RCC 7860 (cell line): ENCODE measurements at places on chromosomes 5 and 9.

DNA sequence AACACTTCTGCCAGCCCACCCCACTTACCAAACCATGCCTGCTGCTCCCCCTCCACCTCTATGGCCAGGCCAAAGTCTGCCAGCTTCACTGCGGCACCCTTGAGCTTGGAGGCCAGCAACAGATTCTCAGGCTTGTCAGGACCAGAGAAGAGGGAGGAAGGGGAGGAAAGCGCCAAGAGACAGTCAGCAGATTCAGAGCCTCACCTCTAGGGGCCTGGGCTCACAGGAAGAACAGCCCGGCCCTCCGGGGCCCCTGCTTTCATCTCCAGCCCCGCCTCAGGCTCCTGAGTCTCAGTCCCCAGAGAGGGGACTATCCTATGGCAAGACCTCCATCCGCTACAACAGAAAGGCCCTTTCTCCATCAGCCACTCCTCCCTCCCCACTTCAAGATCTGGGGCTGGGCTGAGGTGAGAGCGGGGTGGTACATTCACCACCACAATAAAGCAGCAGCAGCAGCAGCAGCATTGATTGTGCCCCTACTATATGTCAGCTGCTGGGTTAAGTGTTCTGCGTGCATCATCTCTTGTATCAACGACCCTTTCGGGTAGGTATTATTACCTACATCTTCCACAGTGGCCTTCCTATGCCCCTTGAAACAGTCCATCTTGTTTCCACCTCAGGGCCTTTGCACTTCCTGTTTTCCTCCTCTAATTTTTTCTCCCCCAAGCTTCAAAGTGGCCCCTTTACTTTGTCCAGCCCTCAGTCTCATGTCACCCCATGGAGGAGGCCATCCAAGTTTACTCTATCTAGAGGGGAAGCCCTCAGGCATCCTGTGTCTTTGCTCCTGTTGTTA, 36.0 kb downstream of the CAMK2A start:
- no peak for DNase-seq

GRCh38 chr9:137464291-137464999, 5.3 kb upstream of the NSMF start:
- DNase-seq = no peak

DNA sequence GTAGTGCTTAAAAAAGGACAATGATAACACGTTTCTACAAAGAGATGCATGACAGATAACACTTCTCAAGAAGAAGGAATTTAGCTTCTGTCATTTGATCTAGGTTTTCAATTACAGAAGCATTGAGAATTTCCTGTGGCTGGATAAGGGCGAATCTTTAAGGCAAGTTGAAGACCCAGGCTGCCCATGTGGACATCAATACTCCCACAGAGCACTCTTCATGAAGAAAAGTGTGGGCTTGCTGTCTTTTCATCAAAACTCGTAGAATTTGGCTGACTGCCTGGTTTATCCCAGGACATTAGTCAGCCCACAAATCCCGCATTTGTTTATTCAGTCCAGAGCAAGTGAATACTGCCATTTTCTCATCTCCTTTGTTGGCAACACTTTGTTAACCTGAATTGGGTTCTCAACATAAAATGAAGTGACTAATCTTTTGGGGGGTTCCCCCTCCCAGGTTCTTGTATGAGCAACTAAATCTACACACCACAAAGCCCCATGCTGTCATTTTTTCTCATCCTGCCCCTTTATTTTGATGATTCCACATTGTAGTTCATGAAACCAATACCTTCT, 43.4 kb upstream of the CDKN2B start:
- DNase-seq = no peak

GRCh38 chr5:132651838-132652469, 6.0 kb upstream of the IL13 start:
- DNase-seq = no peak

DNA sequence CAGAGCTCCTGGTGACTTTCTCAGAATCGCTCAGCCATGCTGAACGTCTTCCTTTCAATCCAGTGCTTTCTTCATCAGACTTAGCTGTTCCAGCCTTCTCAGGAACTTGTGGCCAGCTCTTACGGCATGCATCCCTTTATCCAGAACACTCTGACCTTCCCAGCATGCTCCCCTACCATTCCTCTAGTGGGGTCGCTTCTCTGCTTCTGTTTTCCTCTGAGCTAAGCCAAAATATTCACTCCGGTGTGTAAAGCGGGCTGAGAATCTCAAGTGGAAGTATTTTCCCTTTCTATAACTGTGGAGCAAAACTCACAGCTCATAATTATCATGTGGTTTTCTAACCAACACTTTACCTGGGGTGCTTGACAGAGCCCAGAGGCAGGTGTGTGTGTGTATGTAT, 6.2 kb downstream of the DCANP1 start:
- no peak for DNase-seq

- DNase-seq = no peak
Observed at GRCh38 chr5:28215091-28215490, 1176.7 kb upstream of the CDH9 start.

DNA sequence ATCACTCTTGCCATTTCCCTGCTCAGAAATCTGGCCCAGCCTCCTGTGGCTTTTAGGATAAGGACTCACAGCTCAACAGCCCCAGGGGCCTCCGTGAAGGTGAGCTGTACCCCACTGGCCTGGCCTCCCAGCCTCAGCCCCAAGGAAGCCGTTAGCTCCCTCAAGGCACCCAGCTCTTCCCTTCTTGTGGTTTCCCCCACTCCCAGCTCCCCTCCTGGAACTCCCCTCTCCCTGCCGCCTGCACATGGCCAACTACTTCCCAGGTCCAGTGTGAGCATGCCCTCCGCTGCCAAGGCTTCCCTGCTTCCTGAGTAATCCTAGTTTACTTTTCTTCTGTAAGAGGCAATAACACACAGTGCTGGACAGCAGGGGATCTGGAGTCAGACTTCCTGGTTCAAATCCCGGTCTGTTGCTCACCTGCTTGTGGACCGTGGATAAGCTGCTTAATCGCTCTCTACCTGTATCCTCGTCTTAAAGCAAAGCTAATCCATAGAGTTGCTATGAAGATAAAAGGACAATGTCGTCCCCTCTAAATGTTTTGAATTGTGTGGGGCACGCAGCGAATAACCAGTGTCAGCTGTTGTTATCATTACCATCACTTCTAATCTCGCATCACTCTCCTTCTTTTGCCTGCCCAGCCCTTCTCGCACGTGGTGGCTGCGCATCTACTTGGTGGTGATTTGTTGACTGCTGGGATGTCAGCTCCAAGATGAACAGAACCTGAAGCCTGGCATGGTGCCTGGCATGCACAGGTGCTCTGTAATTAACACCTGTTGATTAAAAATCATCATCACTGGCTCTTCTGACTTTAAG, 86.6 kb downstream of the C5orf15 start:
- no peak for DNase-seq

DNA sequence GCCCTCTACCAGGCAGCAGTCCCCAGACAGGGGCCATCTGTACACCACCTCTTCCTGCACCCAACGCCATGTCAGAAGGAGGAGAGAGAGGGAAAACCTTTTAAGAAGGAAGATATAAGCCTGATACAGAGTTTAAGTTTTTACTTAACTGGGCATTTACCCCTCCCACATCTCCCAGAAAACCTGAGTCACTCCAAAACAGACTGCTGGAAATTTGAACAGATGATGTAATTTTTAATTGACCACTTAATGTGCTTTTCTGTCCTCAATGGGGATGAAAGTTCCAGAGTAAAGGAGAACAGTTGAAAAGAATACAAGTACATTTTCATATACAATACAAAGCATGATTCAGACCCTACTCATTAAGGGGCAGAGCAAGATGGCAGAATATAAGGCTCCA, 63.9 kb downstream of the TTC39B start:
- DNase-seq = no peak

GRCh38 chr9:38768351-38768761, 48.4 kb upstream of the FAM240B start:
- no peak for DNase-seq

DNA sequence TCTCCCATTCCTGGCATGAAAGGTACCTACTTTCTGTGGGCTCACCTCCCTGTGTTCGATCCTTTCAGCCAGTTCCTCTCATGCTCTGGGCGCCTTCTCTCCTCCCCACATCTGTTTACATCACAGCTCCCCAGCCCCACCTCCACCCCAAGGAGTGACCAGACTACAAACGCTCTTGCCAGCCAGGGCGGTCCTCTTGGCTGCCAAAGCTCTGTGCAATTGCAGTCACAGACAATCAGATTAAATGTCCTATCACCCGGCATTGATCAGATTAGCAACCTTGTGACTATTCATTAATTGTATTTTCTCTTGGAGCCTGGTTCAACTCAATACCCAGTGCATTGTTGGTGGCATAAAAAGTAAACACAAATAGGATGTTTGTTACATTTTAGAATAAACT, 211.2 kb upstream of the TBCA start:
- no peak for DNase-seq

GRCh38 chr5:10581867-10582511, 18.1 kb downstream of the ANKRD33B start:
- no peak for DNase-seq

GRCh38 chr5:101112645-101113044, 209.6 kb upstream of the ST8SIA4 start:
- DNase-seq = no peak

DNA sequence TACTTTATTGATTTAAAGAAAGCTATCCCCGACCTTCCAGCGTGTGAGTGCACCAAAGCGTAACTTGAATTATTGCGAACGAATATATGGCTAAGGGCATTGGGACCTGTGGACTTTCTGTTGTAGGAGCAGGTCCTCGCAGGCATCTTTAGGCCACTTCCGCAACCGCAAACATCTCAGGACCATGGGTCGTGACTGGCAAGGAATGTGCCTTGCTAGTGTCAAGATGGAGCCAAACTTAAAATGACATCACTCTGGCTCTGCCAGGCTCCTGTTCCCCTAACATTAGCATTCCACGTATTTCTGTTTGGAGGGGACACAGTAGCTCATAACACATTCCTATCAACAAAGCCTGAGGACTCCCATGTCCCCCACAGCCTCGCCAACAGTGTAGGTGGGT, 44.1 kb upstream of the OLFM1 start:
- no peak for DNase-seq

DNA sequence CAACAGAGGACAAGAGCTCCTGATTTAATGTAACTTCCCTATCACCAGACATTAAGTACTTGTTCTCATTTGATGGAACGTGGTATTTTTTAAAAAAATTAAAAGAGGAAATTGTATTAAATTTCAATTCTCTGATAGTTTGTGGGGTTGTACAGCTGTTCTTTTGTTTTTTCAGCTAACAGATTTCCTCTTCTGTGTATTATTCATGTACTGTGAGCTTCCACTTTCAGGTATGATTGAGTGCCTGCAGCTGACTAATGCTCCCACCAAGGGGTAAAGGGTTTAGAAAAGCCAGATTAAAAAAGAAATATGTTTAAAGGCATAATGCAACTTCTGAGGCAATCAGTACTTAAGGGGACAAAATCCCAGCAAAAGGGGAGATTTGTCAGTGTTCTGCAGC, 117.7 kb upstream of the ACTBL2 start:
- DNase-seq = no peak

DNA sequence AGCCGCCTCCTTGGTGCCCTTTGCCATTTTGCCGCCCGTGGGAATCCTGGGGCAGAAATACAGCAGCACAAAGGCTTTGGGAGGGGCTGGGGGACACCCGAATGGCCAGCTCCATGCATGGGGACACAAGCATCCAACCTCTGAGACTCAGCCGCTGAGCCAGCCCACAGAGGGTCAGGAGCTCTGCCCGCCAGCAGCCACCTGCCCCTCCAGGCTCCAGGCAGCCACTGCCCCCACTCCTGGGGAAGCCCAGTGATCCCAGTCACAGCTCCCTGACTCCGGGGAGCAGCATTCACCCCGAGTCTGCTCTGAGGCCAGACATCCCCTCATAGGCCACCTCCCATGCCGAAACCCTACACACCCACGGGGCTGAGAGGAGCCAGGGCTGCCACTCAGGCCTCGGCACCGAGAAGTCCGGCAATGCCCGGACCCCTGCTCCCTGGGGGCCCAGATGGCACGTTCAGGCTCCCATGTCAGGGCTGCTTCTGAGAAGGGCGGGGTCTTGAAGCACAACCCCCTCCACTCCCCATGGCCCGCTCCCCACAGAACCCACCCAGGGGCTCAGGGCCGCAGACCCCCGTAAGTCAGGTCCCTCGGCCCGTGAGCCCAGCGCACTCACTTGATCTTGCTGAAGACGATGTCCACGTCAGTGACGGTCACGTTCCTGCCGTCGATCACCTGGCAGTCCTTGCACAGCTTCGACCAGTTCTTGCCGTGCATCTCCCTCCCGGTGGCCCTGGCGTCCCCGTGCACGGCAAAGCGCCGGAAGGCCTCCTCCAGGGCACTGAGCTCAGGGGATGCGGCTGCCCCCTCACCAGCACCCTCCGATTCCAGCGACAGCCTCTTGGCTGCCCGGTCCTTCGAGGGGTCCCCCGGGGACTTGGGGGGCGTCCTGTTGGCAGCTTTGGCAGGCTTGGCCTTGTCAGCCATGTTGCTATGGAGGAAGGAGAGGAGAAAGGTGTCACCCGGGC, 15.7 kb downstream of the TPPP start:
- no peak for DNase-seq

DNA sequence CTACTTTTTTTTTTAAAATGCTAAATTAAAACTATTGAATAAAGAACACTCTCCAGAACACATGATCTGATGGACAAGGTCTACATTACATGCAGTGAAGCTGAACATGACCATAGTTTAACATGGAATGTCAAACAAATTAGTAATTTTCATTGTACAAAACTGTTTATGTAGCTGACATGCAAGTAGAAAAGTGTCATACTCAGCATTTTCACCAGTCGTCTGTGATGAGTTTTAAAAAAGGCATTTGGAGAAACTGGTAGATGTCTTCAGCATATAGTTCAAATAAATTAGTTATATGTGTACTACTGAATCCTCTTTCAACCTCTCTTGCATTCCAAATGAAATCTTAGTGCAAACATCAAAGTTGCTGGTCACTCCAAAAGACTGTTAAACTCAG, 301.9 kb downstream of the FER start:
- no peak for DNase-seq
